Hypothalamus (tissue), 51 donors: ENCODE measurements at places on chromosomes 6 and 20.
A peak's percentile ranks its signal among the peaks of the same experiment; 100 is the strongest.

GRCh38 chr6:3910106-3910663 lies 61.0 kb downstream of the FAM50B start:
- DNase-seq = no peak

DNA sequence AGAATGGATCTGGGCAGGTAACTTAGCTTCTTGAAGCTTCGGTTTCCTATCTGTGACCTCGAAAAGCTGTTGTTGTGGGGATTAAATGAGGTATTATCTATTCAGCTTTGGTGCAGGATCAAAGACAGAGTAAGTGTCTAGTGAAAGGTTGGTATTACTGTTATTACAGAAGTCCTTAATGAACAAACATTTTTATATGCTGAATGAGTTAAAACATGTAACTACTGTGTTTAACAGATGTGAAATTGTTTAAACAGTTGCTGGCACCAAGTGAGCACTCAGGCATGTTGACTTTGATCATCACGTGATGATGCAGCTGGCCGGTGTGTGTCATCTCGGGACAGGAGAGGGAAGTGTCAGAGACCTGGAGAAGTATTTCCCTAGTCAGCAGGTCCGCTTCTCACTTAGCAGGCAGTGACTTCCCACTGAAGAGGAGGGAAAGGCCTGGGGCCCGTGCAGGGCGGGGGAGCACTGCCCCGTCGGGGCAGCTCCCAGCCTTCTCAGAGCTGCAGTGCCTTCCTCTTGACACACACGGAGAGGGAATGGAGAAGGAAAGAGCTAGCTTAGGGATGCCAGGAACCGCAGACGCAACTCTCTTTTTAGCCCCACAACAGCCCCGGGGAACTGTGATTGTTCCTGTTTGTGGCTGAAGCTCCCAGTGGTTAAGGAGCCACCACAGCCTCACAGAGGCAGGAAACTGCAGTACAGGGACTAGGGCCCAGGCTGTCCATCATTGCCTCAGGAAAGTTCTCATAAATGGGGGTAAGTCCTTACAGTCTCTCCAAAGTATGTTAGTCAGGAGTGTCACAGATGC lies 18.0 kb downstream of the TUBB2A start:
- DNase-seq = no peak

DNA sequence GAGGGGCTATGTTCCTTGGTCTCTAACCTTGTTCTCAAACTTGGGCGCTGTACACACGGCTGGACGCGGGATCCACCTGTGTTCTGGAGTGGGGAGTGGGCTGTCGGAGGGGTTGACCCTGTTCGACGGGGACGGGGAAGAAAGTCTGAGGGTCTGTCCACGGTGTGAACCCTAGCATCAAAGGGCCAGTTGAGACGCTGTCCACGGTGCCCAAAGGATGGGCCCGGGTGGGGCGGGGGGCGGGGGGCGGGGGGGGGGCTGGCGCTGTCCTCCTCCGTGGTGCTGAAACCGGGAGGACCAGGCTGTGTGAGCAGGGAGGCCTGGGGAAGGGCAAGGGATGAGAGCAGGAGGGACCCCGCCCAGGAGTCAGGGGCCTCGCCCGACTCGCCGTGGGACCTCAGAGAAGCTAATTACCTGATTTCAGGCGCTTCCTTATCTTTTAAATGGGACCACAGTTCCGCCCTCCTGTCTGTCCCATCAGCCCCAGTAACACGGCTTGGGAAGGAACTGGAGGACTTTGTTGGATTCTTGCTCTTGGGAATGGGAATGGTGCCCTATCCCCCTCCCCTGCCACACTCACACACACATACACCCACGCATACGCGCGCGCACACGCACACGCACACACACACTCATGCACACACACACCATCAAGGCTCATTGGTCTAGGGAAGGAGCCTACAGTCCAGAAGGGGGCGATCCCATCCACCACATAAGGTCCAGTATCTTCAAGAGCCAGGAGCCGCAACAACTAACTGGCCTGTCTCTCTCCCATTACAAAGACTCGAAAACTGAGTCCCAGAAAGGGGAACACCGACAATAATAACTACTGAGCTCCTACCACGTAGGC lies 1.0 kb upstream of the VSTM2L start:
- no peak for DNase-seq

DNA sequence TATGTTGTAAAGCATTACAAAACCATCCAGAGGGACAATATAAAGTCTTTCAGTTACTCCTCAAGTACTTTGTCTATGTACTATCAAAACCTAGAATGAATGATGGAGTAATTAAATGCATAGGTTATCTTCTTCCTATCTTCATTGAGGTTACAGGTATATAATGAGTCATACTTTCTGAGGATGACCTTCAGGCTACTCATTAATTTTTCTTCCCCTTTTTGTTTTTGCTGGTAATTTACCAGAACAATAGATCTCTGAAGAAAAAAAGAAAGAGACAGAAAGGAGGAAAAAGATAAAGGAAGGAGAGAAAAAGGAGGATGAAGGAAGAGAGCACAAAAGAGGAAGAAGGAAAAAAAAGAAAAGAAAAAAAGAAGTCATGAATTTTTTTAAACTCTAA lies 398.4 kb downstream of the TBC1D32 start:
- no peak for DNase-seq

DNA sequence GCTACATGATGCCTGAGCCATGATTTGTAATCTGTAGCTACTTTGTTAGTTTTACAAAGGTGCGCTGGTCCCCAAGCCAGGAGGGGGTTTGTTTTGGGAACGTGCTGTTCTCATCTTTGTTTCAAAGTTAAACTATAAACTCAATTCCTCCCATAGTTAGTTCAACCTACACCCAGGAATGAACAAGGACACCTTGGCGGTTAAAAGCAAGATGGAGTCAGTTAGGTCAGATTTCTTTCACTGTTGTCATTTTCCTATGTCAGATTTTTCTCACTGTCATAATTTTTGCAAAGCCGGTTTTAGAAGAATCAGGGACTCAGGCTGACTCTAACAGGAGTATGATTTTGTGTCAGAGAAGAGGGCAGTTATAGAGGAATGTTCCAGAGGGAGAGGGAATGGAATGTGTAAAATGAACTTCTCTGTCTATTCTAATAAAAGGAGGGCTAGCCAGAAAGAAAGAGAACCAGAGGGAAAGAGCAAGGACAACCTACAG lies 2.3 kb upstream of the GMPR start:
- no peak for DNase-seq

DNA sequence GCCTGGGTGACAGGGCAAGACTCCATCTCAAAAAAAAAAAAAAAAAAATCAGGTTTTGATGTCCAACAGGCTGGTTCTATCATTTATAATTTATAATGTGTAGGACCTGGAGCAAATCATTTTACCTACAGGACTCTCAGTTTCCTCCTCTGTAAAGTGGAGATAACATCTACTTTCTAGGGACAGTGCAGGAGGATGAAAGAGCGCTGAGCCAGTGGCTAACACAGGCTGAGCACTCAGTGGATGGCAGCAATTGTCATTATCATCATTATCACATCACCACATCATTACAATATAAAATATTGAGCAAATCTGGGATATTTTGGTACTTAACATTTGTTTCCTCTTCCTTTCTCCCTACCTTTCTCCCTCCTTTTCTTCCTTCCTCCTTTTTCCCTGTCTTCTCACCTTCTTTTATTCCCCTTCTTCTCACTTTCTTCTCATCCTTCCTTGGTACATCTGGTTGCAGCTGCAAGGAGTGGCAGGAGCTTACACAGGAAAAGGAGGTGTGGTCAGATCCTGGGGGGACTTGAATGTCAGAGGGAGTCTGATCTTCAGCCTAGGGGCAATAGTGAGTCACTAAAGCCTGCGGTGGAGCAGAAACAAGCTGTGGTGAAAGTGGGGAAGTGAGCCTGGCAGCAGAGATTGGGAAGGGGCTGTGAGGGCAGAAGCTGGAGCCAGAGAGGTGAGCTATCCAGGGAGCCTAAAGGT lies 24.6 kb upstream of the CTNNBL1 start:
- no peak for DNase-seq

- no peak for DNase-seq
Measured at GRCh38 chr6:118869350-118869749, 24.6 kb upstream of the ASF1A start.

GRCh38 chr6:154460306-154461071 lies 50.0 kb downstream of the CNKSR3 start:
- DNase-seq = no peak

DNA sequence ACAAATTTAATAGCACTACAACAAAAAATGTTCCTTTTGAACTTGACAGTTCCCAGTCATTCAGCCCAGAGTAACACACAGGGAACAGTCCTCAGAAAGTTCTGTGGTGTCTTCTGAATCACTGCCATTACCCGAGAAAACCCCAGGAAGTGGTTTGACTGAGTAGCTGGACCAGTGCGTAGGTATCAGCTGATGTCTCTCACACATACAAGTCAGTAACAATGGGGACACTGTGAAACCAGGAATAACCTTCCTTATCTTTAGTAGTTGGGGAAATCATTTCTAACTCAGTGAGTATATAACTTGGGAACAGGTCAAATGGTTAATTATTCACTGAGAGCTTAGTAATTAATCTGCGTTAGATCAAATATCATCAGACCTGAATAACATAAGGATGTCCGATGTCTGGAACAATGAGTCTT lies 73.1 kb downstream of the HIVEP2 start:
- no peak for DNase-seq

- no peak for DNase-seq
Measured at GRCh38 chr6:88983532-88983931, 20.1 kb upstream of the RNGTT start.

DNA sequence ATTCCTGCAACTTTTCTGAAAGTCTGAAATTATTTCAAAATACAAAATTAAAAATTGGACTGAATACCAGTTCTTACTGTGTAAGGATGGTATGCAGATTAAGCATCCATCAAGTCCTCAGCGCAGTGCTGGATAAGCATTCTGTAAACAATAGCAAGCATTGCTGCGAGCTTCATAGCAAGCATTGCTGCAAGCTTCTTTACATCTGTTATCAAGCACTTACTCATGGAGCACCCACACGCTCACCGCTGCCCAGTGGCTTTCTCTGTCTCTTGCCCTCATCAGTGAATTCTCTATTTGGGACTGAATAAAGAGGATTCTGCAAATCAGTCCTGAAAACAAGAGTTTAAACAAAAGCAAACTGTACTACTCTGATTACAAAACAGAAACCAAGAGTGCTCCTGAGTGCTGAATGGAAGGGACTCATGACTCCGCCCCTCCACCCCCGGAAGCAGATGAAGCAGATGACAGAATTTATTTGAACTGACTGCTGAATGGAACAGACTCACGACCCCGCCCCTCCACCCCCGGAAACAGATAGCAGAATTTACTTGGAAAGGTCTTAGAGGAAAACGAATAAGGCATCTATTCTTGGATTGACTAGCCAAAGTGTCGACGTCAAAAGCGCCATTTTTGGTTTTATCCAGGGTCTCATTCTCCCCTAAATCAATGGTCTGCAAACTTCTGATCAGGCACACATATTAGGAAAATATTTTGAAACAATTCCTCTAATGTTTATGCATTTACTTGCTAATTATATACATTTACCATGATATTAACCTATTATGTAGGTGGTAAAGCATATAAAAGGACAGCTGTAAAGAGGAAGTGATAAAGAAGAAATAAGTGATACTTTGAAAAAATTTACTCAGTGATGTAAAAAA lies 22.1 kb upstream of the EYA2 start:
- DNase-seq = no peak

GRCh38 chr20:63148696-63149095 lies 67.2 kb downstream of the YTHDF1 start:
- no peak for DNase-seq

DNA sequence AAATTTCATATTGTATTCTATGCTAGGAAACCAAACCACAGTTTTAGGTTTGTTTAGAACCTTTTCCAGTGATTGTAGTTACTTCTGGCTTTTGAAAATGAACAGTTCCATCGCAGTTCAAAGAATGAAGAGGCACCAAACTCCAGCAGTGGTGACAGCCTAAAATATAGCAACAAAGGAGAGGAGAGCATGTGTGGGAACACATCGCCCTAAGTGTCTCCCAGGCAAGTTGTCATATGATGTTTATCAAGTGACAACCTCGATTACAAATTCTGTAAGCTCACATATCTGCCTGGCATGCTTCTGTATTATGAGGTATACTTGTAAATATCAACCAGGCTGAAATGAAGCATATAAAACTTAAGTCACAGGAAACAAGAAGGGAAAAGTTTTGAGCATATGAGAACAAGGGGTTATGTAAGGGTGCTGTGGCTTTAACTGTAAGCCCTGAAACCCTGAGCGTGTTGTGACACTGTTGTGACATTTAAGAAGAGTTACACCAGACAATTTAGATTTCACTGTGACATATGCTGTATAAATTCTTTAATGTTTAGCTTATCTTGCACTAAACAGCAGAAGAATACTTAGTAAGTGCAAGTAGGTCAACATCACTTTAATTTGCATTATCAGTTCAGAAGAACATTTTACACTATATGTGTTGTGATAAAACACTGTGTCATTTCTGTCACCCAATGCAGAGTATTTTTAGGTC lies 29.1 kb upstream of the FBXL4 start:
- no peak for DNase-seq

GRCh38 chr20:57553376-57554018 lies 7.4 kb upstream of the PCK1 start:
- DNase-seq = no peak

DNA sequence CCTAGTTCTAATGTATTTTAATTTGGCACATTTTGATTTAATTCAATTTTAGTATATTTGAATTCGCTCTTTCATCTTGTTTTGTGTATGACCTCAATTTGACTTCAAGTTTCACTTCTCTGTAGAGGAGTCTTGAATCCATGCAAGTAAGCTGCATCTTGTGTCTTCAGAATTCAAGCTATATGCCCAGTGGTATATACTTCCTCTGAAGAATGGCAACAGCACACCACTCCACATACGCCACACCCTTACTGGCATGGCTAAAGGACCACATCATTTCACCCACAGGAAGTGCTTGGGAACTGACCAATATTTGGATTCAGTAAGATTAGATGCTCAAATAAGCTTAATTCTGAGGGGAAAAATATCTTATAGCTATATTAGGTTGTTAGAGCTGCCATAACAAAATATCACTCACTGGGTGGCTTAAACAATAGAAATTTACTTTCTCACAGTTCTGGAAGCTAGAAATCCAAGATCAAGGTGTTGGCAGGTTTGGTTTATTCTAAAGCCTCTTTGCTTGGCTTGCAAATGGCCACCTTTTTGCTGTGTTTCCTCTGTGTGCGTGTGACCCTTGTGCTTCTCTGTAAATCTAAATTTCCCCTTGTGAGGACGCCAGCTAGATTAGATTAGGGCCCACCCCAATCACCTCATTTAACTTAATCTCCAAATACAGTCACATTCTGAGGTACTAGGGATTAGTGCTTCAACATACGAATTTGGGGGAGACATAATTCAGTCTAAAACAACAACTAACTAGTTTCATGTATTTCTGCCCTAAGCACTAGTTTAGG lies 2.8 kb upstream of the ASF1A start:
- DNase-seq = no peak

- peak; percentile 22 for DNase-seq
Measured at GRCh38 chr20:4812641-4813075, 90.9 kb downstream of the PRND start.
